ENCODE measurements at places on chromosomes 2 and 18. TPM values are rescaled to one million over a fixed set of nuclear protein-coding genes. Genes with fewer than 3 reads are reported as not detected.

GRCh38 chr2:240344904-240345303 lies 90.6 kb upstream of the GPC1 start:
- no peak for DNase-seq

DNA sequence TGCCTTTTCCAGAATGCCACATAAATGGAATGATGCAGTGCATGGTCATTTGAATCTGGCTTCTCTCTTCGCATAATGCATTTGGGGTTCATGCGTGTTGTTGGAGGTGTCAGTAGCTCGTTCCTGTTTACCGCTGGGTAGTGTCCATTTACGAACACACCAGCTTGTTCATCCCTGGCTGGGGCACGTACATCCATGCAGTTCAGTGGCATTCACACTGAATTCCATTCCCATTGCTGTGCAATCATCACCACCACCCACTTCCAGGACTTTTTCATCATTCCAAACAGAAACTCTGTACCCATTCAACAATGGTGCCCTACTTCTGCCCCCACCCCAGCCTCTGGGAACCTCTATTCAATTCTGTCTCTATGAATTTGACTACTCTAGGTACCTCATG lies 14.7 kb upstream of the CIDEA start:
- DNase-seq = no peak

- no peak for DNase-seq
Measured at GRCh38 chr2:43039376-43040080, 186.9 kb downstream of the ZFP36L2 start.

- DNase-seq = no peak
Measured at GRCh38 chr2:46705654-46706053, 210.0 kb downstream of the MCFD2 start.

DNA sequence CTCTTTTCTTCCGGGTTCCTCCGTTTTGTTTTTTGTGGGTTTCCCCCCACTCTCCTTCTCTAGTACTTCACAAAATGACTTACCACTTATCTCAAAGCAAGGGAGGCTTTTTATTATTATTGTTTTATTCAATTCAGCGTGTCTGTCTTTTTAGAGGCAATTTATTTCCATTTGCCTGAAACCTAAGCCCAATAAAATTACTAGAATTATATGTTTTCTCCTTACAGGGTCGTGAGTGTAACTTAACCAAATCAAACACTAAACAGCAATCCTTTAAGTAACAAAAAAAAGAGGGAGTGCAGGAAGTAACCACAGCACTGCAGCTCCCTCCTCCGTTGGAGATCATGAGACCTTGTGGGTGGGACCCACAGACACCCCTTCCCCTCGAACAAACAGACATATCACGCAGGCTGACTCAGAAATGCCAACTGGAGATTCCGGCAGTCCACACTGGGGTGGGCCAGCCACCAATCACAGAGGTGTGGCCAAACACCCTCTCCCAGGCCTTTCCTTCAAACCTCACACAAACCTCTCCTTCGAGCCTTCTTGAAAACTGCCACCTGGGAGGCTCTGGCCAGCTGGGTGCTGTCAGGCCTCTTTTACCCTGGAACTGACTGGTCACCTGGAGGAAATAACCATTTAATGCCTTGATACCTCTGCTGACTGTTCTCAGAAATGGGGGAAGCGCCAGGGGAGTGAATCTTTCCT lies 207.1 kb upstream of the SMAD2 start:
- DNase-seq = no peak

DNA sequence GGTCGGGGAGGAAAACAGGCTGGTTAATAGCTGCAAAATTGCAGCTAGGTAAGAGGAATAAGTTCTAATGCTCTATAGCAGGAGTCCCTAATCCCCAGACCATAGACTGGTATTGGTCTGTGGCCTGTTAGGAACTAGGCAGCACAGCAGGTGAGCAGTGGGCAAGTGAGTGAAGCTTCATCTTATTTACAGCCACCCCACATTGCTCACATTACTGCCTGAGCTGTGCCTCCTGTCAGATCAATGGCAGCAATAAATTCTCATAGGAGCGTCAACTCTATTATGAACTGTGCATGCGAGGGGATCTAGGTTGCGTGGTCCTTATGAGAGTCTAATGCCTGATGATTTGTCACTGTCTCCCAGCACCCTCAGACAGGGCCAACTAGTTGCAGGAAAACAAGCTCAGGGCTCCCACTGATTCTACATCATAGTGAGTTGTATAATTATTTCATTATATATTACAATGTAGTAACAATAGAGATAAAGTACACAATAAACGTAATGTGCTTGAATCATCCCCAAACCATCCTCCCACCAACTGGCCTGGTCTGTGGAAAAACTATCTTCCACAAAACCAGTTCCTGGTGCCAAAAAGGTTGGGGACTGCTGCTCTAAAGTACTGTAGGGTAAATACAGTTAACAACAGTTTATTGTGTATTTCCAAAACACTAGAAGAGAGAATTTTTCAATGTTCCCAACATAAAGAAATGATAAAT lies 91.7 kb upstream of the TFCP2L1 start:
- no peak for DNase-seq

DNA sequence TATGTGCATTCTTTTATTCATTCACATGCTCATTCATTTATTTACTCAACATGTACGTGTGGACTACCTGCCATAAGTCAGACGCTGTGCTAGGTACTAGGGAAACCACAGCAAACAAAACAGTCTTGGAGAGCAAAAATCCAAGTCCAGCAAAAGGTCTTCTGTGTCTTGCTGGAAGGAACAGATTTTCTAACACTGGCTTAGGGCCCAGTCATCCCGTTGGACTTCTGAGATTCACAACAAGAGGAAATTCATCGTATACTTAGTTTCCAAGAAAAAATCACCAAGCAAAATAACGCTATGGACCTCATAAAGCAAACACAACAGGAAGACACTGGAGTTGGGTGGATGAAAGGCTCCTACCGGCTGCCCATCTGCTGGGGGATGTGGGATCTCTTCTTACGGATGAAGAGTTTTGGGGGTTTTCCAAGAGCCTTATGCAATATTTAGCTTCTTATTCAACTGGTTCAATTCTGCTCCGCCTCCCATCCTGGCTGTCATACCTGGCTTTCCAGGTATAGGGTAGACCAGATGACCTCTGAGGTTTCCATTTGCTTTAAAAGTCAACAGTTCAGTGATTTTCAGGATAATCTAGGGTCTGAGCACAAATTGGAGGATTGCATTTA lies 262.7 kb downstream of the HAUS1 start:
- no peak for DNase-seq

GRCh38 chr2:127422559-127423477 lies 4.6 kb downstream of the PROC start:
- DNase-seq = no peak

DNA sequence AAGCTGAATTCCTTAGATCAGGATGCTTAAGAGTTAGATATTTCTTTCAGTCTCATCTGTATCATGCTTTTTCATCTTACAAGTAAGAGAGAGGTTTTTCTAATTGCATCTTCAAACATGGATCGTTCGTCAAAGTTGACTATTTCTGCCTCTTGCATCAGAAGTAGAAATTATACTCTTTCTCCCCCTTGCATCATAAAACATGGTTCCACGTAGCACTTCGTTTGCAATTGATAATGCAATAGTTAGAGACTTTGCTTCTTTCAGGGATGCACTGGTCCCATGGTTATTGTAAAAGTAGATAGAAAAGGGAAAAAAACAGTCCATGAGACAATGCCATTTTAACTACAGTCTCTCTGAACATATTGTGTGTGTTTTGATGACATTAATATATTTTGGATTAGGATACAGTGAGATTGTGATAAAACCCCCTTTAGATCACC lies 75.1 kb upstream of the PARD3B start:
- no peak for DNase-seq

DNA sequence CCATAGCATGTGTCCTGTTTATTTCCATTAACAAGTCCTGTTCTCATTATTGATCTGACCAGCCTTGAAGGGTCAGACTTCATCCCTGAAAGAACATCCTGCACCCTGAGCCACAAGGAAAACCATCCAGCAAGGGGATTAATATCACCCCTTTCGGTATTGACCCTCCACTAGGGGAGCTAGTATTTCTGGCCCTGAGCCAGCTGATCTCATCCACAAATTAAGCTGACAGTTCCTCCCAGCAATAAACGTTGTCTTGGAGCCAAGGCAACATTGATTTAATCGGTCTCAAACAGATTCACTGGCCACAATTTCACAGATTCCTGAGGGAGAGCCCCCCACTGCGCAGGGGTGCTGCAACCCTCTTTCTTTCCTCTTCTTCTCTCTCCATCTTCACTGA lies 353.1 kb upstream of the FANCL start:
- no peak for DNase-seq

GRCh38 chr2:121251497-121251896 lies 33.5 kb downstream of the TFCP2L1 start:
- no peak for DNase-seq

DNA sequence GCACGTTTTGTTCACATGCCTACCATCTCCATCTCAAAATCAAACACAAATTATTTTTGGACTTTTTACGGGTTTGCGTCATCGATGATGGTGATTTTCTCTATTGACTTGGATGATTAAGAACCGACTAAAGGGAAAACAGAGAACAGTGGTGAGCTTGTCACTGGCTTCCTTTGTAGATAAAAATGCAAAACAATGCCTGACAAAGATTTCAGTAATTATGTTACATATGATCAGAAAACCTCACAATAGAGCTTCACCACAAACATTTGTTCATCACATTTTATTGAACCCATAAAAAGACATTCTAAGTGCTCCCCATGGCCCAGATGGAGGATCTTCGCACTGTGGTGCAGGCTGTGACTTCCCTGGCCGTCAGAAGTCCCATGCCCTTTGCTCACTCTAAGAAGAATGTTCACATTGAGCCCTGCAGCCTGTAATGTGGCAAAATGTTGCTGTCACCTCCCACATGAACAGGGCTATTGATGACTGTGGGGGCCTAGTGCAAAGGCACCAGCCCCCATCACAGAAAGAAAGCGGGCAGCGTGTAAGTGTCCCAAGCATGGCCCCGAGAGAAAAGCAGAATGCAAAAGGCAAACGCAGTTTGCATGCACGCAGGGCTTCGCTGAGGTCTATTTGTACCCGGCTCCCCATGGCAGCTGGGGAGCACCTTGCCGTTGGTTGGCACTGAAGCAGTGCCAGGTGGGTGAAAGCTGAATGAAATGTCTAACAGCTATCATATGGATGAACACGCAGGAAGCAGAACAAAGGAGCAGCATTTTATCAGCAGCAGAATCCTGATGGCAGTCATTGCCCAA lies 60.6 kb downstream of the BCL2 start:
- no peak for DNase-seq

DNA sequence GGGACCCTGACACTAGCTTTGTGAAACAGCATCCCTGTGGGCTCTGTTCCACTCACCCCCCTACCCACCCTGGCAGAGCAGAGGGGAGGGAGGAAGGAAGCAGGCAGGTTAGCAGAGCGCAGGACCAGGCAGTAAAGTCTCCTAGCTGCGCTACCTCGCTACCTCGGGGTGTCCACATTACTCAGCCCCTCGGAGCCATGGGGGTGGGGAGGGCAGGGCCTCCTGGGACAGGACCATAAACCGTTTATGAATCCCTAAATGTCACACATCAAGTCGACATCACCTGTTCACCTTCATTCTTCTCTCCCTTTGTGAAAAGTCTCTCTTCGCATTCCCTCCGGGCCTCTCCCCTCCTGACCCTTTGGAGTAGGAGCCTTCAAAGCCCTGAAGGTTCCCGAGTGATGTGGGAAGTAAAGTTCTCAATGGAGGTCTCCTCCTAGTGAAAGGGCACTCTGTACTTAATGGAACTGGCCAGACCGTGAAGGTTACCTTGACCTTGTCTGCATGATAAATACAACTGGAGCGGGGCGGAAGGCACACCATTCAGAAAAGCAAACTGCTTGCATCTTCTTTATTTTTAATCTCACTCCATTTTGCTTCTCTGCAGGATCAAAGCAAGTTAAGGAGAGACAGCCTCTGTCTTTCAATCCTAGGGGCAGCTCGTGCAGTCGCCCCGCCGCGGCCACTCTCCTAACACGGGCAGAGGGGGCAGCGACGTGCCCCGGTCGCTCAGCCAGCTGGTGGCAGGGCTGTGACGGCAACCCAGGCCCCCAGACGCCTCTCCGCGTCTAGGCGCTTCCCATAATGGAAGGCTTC lies 23.7 kb upstream of the SMAD7 start:
- peak; percentile 42 for DNase-seq

DNA sequence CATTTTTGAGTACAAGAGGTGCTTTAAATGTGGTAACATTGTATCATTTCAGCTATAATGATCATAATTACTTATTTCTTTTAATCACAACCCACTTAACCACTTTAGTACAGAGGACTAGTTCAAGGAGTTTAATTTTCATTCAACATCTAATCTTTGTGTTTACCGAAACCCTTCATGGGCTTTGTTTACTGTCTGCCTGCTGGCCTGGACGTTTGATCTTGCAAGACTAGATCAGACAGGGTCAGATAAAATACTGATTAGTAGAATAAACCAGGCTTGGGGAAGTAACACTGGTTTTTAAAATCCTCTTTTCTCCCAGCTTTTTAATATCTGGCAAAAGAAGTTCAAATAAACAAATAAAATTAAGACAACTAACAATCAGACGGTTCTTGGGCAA lies 93.6 kb downstream of the SATB2 start:
- no peak for DNase-seq

DNA sequence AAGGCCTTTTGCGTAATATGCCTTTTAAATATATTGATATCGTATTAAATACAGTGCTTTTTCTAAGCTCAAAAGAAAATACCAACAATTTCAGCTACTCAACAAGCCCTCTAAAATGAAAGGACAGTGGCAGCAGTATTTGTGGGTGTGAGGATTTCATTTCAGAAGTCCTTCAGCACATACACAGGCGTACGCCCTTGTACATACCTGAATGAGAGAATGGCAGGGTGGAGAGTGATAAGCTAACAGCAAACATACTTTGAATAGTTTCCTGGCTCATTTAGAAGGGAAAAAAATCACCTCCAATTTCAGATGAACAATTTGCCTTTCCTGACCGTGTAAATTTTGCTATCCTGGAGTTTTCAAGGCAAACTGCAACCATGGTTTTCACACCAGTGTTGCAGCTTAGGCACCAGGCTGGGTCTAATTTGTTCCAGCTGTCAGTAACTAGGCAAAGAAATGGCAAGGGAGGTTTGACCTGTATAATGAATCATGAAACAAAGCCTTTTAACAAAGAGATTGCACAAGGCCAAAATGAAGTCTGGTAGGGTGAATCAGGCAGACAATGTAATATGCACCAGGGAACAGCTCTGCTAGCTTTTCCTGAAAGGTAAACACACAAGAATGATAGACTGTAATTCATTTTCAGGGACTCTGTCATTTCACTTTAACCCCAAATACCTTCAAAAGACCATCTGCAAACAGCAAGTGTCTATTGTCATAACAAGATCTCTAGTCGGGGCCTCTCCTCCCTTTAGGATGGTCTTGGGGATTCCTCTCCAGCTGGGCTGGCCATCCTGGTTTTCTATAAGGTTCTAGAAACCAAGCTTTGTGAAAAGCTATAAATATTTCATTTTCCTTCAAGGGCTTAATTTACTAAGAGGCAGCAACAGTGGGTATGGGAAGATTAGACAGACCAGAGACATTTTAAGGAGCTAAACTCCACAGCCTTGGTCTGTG lies 11.5 kb downstream of the ANKRD29 start:
- DNase-seq = no peak

Gene APCDD1
- polyA plus RNA-seq = 358 TPM

Gene LRP2
- polyA plus RNA-seq = 7.4 TPM

Gene MEP1B
- polyA plus RNA-seq = 0.38 TPM

Gene XDH
- polyA plus RNA-seq = 0.06 TPM

Gene TUBA4B
- polyA plus RNA-seq = 0.38 TPM

Gene ASPRV1
- polyA plus RNA-seq = 7.0 TPM

Gene DSC1
- 0.11 TPM for polyA plus RNA-seq

Gene KDSR
- polyA plus RNA-seq = 33.8 TPM

Gene LINC00305
- not detected for polyA plus RNA-seq

Gene CNGA3
- 7.5 TPM for polyA plus RNA-seq

Gene PLEKHH2
- polyA plus RNA-seq = 16.2 TPM
